Activated CD8-positive, alpha-beta T cell treated with anti-CD3 and anti-CD28 coated beads for 36 hours (primary cell): ENCODE measurements at places on chromosomes 7 and 10.

DNA sequence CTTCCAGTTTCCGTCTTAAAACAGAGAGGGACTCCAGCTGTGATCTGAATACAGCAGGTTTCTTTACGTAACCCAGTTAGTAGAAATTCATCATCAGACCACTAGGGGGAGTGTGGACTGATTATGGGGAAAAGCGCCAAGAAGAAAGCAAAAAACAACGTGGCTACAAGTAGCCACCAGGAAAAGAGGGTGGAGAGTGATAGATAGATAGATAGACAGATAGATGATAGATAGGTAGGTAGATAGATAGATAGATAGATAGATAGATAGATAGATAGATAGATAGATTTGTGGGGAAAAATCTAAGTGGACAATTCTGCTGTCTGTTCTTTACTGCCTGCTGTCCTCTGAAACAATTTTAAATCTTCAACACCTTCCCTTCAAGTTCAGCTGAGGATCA, 12.7 kb upstream of the AKR1B10 start:
- peak; percentile 23 for DNase-seq

DNA sequence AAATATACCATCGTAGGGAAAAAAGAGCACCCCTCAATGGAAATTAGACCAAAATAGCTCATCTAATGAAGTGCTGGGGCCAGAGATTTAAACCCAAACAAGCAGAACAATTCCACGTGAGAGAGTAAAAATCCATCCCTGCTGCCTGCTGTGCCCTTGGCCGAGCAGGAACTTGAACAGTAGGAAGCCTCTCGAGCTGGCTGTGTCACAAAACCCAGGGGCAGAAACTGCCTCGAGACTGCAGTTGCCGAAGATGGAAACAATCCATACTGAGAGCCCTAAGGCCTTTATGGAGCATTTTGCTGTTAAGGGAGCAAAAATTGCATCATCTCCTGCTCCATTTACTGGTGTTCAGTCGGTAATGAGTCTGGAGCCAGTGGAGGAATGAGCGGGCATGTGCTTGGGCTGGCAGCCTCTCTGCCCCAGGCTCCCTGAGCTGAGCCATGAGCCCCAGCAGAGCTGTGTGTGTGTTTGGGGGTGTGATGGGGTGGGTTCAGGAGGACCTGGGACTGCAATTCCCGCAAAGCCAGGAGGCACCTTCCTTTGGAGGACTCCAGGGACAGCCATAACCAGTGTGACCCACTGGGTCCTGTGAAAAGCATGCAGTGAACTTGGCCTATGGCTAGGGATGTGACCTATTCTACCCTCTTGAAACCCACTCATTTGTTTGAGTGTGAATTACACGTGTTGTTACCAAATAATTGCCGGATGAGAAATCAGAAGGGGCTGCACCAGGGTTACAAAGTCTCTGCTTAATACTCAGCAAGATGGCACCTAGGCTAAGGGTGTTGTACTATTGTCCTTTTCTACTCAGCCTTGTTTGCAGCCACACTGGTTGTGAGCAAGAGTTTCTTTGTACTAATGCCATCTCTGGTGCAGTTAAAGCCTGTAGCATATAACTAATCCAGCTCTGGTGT, 58.3 kb downstream of the CDHR3 start:
- DNase-seq = no peak

DNA sequence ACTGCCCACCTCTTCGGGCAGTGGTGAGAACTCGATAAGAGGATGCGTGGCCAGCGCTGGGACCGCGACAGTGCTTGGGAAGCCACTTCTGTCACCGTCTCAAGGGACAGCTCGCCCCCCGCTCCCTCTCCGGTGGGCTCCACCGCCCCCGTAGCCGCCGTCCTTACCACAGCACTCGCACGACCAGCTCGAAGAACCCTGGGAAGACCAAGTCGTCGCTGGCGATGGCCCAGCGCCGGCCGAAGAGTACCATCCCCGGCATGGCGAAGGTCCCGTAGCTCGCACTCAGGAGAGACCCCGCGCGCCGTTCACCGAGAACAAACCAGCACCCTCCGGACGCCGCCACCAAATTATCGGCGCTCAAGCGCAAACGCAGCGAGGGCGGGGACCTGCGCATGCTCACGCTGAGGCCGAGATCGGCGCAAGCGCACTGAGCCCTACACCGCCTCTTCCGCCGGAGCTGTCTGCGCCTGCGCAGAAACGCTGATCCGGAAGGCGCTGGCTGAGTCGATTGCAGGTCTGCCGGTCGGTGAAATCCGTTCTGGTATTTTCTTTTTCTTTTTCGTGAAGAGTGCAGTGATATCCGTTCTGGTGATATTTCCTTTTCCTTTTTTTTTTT, at the start of gene DAGLB:
Gene DAGLB, minus strand, starts transcription at position 374 of the 619 bp plus-strand sequence. Its CDS starts 112 bp downstream, at position 262.
- DNase-seq = peak; percentile 96

- no peak for DNase-seq
Observed at GRCh38 chr10:75544386-75544785, 113.0 kb downstream of the LRMDA start.

- DNase-seq = peak; percentile 20
Observed at GRCh38 chr7:74254858-74255379, 720 bp upstream of the RFC2 start.

- DNase-seq = no peak
Observed at GRCh38 chr10:104069613-104070012, 16.1 kb downstream of the COL17A1 start.

GRCh38 chr7:134785842-134786241, 6.4 kb downstream of the CALD1 start:
- DNase-seq = no peak

DNA sequence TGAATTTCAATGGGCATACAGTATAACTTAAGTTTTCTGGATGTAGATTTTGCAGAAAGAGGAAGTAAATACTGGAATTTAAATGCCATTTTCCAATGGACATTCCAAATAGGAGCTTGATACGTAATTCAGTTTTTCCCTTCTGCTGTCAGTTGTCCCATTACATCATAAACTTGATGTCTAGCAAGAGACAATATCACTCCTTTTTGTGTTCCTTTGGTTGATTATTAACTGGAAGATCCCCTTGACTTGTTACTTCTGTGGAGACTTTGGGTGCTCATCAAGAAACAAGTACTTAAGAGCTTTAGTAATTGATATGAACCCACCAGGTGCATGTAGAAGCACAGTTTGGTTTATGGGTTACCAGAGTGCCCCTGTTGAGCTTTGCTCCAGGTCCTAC, 116.1 kb downstream of the ST7 start:
- DNase-seq = no peak

DNA sequence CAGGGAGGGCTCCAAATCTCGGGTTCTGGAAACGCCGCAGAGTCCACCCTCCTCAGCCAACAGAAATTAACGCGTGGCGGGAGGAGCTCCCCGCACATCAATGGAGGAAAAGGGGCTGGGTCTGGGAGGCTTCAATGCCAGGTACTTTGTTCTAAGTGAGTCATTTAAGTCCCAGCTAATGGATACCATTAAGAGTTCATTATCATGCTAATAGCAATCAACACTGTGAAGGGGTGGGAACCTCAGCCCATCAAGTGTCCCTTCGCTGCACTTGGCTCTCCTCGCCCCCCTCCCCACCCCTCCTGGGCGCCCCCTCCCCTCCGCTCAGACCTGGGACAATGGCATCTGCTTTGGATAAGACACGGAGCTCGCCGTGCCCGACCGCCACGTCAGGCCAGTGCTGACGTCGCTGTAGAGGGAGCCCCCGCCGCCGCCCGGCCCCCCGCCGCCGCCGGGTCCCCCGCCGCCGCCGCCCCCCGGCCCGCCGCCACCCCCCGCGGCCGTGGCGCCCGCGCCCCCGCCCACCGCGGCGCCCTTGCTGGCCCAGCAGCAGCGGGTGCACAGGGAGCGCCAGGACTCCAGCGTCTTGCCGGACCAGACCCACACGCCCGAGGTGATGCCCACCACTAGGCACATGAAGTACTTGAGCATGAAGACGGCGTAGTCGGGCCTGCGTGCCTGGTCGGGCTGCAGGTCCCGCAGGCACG, 2.9 kb downstream of the FZD8 start:
- DNase-seq = no peak

- no peak for DNase-seq
Observed at GRCh38 chr7:110386006-110386405, 704.9 kb upstream of the LRRN3 start.

- DNase-seq = no peak
Observed at GRCh38 chr7:102285540-102286236, 980 bp upstream of the SH2B2 start.

- no peak for DNase-seq
Observed at GRCh38 chr7:5589819-5590595, 166.4 kb upstream of the TNRC18 start.

GRCh38 chr7:137825489-137825888, 21.3 kb downstream of the DGKI start:
- no peak for DNase-seq

GRCh38 chr10:72088889-72089575, 681 bp upstream of the SPOCK2 start:
- DNase-seq = peak; percentile 74

GRCh38 chr10:61130366-61130765, 186.4 kb upstream of the RHOBTB1 start:
- DNase-seq = no peak

DNA sequence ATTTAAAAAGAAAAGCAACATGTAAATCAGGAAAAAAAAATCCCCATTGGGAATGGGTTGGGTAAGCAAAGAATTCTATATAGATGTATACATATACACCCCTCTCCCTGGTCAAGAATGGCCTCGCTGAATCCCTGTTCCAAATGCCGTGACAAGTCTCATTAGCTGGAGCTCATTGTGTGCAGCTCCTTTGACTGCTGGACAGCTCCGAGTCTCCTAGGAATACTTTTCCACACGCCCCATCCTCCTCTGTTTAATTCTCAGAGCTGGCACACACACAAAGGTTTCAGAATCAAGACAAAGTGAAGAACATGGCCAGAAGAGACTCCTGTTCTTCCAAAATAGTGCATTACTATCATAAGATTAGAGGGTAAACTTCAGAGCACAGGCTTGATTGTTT, 130.9 kb upstream of the MKLN1 start:
- no peak for DNase-seq

GRCh38 chr7:156927571-156928405, 21.7 kb upstream of the NOM1 start:
- no peak for DNase-seq

DNA sequence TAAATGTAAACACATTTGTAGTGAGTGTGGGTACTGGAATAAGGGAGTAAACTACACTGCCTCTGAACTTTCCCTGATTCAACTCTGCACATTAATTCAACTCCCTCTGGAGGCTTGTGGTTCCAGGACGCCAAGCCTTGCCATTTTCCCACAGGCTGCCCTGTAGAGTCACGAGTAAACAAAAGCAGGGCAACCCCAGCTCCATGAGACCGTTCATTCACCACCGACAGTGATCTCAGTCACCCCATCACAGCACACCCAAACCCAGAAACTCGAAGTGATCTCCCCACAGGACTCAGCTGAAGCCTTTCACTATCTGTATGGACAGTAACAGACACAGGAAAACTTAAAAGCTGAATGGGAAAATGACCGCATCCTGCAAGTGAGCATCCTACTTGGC, 218.8 kb upstream of the FRMD4A start:
- DNase-seq = no peak

DNA sequence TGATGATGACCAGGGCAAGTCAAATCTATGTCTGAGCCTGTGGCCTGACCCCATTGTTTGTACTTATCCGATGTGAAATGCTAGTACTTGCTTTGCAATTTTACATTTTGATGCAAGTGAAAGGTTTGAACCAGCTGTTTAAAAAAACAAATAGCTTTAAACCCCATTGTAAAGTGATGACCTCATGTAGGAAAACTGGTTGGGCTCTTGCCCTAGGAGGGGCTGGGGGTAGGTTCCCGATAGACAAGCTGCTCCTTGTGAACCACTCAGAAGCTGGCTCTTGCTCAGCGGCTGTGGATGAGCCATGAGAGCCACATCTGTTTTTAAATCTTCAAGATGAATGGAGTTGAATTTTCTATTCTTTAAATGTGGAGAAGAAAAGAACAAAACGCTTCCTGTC, 185.3 kb downstream of the WDR11 start:
- DNase-seq = no peak

- DNase-seq = no peak
Observed at GRCh38 chr7:122584676-122585251, 114.2 kb downstream of the RNF133 start.

DNA sequence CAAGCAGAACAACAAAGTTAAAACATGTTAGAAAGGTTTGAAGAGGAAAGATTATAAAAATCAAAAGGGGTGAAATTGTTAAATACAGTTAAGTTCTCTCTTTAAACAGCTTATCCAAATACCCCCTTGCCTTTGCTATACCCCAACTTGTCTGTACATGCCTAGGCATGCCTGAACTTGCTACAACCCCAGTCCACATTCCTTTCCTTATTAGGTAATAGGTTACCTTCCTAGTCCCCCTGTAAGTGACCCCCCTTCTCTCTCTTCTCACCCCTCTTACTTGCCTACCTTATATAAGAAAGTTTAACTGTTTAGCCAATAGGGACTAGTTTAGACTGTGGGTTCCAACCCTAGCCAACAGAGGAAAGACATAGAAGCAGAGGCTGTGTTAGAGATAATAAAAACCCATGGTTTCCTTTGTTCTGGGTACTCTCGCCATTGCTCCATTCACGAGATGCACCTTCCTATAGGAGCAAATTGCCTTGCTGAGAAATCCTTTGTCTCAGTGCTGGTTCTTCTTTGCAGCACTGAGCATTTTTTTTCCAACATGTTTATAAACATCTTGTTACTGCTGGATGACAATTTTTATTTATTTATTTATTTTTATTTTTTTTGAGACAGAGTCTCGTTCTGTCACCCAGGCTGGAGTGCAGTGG, 282.2 kb upstream of the GALNT17 start:
- DNase-seq = no peak

DNA sequence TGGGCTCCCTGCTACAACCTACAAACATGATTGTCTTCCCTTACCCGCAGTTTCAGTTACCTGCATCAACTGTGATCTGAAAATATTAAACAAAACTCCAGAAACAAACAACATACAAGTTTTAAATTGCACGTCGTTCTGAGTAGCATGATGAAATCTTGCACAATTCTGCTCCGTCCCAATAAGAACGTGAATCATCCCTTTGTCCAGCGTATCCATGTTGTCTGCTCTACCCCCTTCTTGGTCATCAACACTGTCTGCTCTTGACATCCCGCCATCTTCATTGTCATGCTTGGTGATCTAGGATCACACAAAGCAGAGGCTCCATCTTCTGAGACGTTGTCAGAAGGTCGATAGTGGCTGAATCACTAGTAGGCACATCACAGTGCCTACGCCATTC, 53.9 kb downstream of the ACADSB start:
- no peak for DNase-seq

GRCh38 chr7:138873220-138873892, 75.4 kb upstream of the ATP6V0A4 start:
- DNase-seq = no peak

- no peak for DNase-seq
Observed at GRCh38 chr10:26690731-26691475, 6.6 kb upstream of the PDSS1 start.

GRCh38 chr7:197413-198335, 5.3 kb downstream of the FAM20C start:
- no peak for DNase-seq
